ENCODE measurements at places on chromosomes 13 and 19.
A peak's percentile ranks its signal among the peaks of the same experiment; 100 is the strongest.

DNA sequence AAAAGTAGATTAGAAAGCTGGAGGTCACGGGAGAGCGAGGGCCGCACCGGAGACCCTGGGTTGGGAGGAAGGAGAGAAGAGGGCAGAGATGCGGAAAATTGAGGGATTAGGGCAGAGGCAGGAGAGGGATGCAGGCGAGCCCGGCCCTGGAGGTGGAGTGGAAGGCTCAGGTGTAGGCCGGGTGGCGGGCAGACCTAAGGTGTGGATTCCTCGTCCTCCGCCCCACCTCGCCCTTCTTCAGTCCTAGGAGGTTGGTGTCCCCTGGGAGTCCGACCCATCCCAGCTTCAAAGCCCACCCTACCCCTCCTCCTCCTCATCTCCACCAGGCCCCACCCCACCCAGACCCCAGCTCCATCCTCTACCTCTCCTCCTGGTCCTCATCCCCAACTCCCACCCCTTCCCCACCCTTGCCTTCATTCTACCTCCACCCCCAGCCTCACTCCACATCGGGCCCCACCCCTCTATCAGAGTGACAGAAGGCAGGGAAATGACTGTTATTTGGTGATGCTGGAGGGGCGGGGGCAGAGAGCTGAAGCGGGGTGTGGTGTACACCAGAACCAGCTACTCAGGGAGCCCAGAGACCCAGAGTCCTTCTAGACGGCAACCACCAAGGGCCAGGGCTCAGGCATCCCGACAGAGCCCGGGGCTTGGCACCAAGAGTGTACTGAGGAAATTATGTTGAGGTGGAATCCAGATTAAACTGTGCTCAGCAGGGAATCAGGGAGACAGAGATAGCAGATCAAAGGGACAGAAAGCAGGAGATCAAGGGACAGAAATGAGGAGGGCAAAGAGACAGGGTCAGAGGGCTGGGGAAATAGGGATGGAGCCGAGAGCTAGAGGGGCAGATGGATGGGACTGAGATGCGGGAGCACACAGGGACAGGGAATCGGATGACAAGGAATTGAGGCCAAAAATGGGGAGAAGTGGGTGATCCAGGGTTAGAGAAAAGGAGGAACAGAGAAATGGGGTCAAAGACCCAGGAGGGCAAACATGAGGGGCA, 6.4 kb downstream of the ERFL start:
- no peak for DNase-seq

- no peak for DNase-seq
These were observed 52.2 kb downstream of the SPATA13 start for GRCh38 chr13:24212674-24213073.

- DNase-seq: no peak
These were observed 73.0 kb downstream of the IPO5 start for GRCh38 chr13:98026457-98026857.

DNA sequence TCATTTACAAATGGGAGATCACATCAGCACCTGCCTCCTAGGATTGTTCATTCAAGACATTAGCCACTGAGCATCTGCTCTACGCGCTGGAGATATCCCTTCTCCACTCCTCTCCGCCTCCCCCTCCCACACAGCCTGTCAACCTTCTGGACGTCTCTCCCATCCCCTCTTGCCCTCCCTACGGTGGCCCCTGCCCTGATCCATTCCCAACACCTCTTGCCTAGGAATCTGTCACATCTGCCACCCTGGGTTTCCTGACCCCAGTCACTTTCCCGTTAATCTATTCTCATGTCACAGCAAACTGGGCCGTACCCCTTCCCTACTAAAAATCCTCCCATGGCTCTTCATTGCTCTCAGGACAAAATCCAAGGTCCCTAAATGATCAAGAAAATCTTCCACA, 10.3 kb downstream of the DYRK1B start:
- peak; percentile 55 for DNase-seq

GRCh38 chr13:40970803-40971202, 48.3 kb downstream of the ELF1 start:
- DNase-seq: no peak
